ENCODE measurements at places on chromosomes 1 and 21.

DNA sequence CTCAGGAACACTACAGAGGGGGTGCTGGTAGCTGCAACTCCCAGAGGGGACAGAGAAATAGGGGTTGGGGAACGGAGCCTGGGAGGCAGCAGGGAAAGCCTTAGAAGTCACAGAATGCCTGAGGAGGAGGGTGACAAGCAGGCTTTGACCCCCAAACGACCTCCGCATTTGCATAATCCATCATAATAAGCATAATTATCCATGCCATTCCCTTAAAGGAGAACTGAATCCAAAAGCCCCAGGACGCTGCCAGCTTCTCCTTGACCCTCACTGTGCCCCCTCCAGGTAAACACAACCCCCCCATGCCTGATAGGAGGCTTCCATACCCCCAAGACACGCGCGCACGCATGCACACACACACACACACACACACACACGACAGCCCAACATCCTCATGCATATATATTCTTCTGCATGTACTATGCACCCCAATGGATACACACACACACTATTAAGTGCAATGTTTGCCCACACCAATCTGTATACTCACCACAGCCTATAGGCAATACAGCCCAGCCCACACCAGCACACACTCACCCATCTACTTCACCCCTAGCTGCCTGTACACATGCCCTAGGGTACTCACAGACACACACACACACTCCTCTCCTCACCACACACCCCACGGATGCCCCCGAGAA, 27.8 kb downstream of the SDC3 start:
- DNase-seq: no peak

DNA sequence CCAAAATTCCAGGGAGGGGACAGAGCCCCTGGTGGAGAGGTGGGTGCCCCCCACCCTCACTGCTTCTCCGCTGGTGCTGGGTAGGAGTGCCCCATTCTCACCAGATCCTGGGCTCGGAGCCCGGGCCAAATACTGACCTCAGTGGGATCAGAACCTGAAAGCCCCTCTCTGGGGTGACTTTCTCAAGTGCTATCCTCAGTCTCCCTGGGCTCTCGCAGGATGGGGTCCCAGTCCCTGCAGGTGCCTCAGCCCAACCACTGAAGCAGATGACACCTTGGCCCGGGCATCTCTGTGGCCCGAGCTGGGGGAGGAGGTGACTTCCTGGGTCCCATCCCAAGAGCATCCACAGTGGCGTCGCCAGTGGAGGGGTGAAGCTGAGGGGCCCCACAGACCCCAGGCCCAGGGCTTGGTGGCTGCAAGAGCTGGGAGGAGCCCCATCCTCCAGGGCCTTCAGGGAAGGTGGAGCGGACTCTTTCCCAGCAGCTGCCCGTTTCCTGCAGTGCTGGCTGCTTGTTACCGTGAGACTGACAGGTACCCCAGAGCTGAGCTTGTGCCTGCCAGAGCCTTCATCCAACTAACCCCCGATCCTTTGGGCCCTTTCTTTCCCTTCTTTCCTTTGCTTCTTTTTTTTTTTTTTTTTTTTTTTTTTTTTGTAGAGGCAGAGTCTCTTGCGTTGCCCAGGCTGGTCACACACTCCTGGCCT, 3.9 kb upstream of the FNDC10 start:
- DNase-seq: no peak

DNA sequence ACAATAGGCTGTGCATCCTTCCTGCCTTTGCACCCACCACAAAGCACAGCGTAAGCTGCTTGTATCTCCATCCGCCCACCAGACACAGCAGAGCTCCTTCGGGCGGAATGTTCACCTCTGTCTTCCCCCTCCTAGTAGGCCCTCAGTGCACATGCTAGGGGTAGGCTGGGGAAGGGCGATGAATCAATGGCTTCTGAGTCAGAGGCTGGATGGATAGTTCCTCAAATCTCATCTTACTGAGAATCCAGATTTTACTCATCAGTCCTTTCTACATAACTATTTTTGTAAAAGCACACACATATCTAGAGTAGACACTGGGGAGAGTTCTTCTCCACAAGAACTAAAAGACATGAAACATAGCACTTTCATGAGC, 73.8 kb downstream of the BCAR3 start:
- DNase-seq: no peak

GRCh38 chr1:202192770-202193613, 607 bp upstream of the LGR6 start:
- no peak for DNase-seq

DNA sequence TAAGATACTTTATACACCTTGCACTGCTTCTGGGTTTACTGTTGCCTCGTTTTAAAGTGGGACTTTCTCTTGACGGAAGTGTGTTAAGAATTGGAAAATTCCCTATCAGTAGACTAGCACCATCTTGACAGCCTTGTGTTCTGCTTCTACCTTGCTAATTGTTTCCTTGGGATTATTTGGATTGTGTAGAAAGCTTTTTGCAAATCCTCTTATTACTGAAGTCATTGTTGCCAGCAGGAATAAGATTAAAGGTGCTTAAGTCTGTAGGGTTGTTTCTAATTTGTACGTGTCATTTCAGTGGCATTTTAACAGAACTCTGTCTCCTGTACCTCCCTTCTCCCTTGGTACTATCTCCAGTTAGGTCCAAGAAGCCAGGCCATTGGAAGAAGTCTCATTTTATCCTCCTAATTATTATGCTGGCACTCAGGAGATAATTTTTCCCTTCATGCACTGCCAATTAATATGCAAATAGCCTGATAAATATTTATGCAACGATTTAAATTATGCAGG, 107.7 kb downstream of the POU2F1 start:
- no peak for DNase-seq

DNA sequence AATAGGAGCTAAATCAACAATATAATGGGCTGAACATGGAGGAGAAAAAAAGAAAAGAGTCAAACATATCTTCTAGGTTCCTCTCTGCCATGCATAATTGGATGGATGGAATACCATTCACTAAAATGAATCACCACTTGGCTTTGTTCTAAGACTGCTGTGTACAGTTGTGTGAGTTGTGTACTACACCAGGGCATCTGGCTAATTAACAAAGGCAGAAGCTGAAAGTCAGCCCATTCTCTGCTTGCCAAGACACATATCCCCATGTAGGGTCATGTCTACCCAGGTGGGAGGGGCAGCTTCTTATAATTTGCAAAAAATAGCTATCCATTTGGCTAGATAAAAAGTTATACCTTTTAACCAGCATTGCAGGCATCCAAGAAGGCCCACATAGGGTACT, 21.0 kb downstream of the JUN start:
- no peak for DNase-seq

GRCh38 chr1:27154469-27154990, 395 bp downstream of the SLC9A1 start:
- no peak for DNase-seq

DNA sequence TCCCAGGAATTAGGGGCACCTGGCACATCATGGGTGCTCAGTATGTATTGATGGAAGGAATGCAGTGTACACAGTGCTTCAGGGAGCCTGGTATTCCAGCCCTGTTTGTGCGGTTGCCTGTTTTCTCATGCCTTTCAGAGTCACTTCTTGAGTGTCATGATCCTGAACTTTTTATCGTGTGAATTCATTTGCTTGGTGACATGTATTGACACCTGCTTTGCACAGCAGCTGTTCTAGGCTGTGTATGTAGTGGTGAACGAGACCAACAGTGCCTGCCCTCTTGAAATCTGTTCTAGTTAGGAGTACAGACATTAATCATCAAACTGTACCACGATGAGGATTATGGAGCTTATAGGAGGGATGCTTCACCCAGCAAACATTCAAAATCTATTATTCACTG, 6.1 kb downstream of the HTR6 start:
- DNase-seq: no peak

DNA sequence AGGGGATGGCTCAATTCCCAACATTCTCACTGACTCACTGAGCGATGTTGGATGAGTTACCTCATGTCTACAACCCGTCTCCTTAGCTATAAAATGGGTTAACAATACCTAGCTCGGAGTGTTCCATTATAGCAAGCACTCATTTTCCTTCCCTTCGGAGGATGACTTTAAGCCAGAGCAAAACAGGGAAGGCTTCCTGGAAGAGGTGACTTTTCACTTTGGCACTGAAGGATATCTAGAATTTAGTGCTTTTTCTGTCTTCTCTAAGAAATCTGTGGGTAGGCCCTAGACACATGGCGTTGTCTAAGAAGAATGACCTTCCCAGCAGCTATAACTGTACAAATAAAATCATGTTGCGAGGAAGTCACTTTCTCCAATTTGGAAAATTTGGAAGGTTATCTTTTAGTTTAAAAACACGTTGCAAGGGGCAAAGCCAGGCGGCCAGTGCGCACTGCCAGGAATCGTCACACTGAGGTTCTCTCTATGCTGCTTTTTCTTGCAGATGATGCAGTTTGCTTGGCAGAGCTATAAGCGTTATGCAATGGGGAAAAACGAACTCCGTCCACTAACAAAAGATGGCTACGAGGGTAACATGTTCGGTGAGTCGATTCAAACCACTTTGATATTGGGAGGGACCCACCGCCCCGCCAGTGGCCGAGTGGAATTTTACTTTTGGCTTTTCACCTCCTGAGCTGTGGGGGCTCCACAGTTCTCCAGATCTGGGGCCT, 69.5 kb downstream of the MAN1C1 start:
- no peak for DNase-seq

DNA sequence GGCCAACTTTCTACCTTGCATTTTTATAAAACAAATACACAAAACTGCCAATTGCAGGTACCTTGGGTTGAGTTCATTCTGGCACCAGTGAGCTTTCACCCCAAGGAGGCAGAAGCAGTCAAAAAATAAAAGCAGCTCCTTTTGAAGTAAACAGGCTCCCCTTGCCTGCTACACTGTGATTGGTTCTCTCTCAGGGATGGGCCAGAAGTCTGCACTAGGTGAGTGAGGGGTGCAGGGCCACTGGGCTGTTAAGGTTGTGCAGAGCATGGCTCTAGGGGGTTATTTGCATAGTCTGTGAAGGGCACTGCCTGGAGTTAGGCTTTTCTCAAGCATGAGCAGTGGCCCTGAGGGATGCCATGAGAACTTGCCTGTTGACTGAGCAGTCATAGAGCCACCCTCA, 39.1 kb downstream of the AKNAD1 start:
- no peak for DNase-seq

GRCh38 chr1:208423526-208423925, 179.3 kb upstream of the PLXNA2 start:
- no peak for DNase-seq

DNA sequence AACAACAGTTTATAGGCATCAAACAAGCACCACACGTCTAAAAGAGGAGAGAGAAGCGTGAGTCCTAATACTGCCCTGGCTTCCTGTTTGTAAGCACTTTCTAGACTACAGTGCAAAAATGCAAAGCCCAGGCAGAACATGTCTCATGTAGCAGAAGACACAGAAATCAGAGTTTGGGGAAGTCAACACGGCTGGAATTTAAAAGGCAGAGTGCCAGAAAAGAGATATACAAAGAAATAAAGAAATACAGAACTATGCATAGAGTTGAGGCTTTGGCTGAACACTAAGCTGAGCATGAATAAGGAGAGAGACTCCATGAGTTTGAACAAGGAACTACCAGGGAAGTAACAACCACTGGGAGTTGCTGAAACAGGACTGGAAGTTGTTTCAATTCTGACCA, 566.6 kb upstream of the NR5A2 start:
- no peak for DNase-seq

GRCh38 chr1:156864796-156865195, 4.1 kb downstream of the NTRK1 start:
- DNase-seq: no peak

DNA sequence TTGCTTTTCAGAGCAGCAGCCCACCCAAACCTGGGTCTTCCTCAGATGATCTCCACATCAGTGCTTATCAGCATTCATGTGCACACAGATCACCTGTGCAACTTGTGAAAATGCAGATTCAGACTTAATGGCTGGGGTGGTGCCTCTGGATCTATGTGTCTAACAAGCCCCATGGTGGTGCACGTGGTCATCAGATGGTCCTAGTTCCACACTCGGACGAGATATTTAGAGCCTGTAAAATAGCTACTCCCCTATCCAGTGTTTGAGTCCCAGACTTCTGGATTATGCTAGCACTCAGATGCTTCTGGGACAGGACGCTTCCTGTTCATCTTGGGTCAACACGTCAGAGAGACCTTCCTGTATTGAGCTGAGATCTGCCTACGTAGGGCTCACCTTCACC, 114.2 kb downstream of the LIPI start:
- DNase-seq: no peak
